ENCODE measurements at places on chromosomes 2 and 18. TPM values are rescaled to one million over a fixed set of nuclear protein-coding genes. Genes with fewer than 3 reads are reported as not detected.
A peak's percentile ranks its signal among the peaks of the same experiment; 100 is the strongest.

RAB6C gene
- 0.10 TPM for total RNA-seq

OR6B2 gene
- total RNA-seq = not detected

ASXL3 gene
- total RNA-seq = 4.3 TPM

FAM161A gene
- 7.5 TPM for total RNA-seq

DNA sequence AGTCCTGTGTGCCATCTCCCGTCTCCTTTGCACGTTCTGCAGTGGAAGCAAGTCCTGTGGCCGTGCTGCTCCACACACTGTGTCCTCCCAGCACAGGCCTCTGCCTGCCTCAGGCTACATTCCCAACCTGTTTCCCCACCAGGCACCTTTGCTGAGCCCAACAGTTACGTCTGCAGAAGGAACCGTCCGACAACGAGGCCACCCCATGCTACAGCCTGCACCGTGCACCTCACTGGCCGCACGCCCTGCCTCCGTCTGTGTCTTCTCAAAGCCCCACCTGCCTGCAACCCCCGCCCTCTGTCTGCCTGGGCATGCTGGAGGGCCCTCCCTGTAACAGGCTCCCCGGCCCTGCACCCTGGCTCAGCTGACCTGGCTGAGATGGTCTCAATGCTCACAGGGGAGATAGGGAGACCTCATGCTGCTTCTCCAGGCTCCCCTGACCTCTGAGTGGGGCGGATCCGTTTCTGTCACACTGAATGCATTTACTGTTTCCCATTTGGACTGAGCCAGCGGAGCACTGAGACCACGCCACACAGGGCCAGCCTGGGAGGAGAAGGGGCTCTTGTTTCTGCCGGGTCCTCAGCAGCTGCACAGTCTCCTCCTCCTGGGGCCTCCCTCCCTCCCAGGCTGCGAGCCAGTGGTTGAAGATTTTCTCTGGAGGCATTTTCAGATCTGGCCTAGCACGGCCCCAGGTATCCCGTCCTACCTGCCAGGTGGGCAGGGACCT lies 109.1 kb upstream of the OTOS start:
- DNase-seq = peak; percentile 89

- DNase-seq = no peak
Measured at GRCh38 chr2:18659915-18660314, 70.5 kb upstream of the NT5C1B start.

DNA sequence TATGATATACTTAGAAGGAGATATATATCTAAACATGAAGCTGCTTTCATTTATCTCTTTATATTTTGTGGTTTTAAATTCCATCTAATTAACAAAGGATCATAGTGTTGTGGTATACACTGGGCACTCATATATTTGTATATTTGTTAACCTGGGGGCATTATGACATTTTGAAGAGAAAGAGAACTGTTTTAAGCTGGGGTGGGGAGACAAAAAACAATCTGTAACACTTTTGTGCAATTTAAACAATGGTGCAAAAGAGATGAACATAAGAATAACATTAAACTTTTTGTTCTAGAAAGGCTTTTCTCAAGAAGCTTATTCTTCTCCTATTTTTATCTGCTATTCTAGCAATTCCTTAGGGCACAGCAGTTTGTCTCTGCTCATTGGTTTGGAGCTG lies 842.0 kb upstream of the CDH2 start:
- no peak for DNase-seq

DNA sequence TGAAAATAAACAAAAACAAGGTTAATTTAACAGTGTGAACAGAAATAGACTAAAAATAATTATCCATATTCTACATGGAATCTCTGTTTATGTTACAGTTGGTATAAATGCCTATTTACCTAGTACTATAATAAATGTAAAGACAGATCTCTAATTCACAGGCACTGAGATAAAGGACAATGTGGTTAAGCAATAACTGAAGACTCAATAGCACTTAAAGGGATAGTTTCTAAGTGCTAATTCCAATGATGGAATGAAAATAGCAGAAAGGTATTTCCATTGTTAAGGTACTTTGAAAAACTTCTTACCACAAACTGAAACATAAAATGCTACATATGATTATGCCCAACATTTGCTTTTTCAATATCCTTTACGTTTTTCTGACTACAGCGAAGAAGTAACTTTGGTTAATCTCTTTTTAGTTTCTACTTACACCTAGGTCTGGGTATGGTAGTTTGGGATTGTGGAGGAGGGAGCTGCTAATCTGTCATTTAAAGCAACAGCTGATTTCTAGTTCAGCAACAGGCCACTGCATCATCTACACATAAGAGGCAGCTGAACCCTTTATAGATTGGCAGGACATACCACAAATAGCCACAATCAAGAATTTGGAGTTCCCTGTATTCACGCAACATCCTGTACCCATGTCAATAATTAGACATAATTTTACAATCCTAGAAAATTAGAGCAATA lies 27.2 kb downstream of the MAP4K3 start:
- DNase-seq = peak; percentile 34

GRCh38 chr2:127857265-127857808 lies 618 bp downstream of the POLR2D start:
- DNase-seq = peak; percentile 67

- DNase-seq = peak; percentile 53
Measured at GRCh38 chr2:237451643-237452469, 35.2 kb upstream of the MLPH start.

- DNase-seq = peak; percentile 61
Measured at GRCh38 chr2:208466151-208466919, 59.7 kb downstream of the PTH2R start.

GRCh38 chr18:8501044-8501443 lies 108.2 kb upstream of the RAB12 start:
- peak; percentile 79 for DNase-seq
